ENCODE measurements at places on chromosomes 3 and 15.
A peak's percentile ranks its signal among the peaks of the same experiment; 100 is the strongest.

- DNase-seq, result no peak
Observed at GRCh38 chr3:16301507-16301906, 36.5 kb downstream of the OXNAD1 start.

GRCh38 chr15:41487802-41488201 is 5.9 kb upstream of the ITPKA start:
- DNase-seq, result no peak

DNA sequence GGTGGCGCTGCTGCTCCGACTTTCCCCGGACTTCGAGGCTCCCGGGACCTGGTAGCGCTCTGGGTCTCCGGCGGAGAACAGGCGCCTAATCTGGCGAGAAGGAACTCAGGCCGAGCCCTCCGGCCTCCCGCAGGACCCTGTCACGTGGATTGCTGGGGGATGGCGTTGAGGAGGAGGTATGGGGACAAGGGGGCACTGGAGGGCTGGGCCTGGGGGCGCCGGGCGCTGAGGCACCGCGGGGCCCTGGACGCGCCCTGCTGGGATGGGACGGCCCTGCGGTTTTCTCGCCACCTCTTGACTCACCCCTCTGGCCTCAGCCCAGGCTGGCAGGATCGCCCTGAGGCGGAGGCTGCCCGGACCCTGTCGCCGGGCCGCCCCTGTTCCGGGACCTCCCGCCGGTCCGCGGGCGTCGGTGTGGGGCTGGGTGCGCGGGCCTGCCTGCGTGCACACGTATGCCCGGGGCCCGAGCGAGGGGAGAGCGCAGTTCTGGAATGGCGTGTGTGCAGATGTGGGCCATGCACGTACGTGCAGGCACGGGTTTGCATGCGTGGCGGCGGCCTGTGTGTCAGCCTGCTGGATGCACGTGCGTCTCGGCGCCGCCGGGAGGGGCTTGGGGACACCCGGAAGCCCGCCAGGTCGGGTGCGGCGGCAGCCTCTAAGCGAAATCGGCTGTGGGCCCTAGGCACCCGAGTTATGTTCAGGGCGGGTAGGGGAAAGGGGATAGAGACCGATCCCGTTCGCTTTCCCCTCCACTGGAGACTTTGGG is 752 bp downstream of the C15orf39 start:
- peak; percentile 62 for DNase-seq

- peak; percentile 3 for DNase-seq
Observed at GRCh38 chr3:196287090-196287439, 461 bp downstream of the PCYT1A start.

- no peak for DNase-seq
Observed at GRCh38 chr15:22973286-22973685, 6.9 kb downstream of the CYFIP1 start.

- DNase-seq, result no peak
Observed at GRCh38 chr15:70140543-70141375, 43.0 kb upstream of the TLE3 start.

- no peak for DNase-seq
Observed at GRCh38 chr3:197494366-197495058, 61.3 kb downstream of the BDH1 start.

DNA sequence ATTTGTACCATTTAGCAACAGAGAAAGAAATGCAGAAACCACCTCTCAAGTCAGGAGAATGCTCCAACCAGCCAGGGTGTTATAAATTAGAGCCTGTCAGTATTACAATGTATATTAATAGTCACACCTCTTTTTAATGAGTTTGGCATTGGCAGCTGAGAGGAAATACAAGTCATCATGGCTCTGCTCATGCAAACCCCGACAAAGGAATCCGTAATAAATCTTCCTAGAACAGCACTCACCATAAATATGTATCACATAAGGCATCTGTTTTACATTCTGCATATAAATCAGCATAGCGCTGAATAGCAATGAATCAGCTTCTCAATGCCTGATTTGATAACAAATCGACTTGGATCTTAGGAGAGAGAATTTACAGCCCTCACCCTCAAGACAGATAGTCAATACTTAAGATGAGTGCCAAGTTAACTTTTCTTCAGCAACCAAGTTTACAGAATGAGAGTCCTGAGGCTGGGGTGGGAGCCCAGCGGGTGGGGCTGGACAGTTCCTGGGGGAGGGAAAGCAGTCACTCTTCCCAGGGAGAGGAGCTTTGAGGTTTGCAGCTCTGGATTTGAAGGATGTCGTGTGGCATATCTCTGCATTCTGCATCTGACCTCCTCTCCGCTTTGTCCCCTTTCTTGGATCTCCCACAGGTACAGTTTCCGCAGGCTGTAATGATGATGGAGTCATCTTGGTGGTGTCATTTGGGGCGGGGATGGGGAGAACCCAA is 1034.4 kb upstream of the NR2F2 start:
- DNase-seq, result no peak

DNA sequence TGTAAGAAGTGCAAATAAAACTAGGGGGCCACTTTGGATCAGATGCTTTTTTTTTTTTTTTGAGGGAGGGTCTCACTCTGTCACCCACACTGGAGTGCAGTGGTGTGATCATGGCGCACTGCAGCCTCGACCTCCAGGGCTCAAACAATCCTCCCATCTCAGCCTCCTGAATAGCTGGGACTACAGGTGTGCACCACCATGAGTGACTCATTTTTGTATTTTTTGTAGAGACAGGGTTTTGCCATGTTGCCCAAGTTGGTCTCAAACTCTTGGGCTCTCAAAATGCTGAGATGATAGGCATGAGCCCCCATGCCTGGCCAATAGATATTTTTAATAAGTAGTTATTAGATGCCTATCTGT is 20.8 kb downstream of the CCR1 start:
- DNase-seq, result no peak

- no peak for DNase-seq
Observed at GRCh38 chr3:48289659-48290058, 43.8 kb downstream of the SPINK8 start.

- DNase-seq, result no peak
Observed at GRCh38 chr15:71716990-71717389, 93.4 kb upstream of the NR2E3 start.
